ENCODE measurements at places on chromosomes 5 and 9.

DNA sequence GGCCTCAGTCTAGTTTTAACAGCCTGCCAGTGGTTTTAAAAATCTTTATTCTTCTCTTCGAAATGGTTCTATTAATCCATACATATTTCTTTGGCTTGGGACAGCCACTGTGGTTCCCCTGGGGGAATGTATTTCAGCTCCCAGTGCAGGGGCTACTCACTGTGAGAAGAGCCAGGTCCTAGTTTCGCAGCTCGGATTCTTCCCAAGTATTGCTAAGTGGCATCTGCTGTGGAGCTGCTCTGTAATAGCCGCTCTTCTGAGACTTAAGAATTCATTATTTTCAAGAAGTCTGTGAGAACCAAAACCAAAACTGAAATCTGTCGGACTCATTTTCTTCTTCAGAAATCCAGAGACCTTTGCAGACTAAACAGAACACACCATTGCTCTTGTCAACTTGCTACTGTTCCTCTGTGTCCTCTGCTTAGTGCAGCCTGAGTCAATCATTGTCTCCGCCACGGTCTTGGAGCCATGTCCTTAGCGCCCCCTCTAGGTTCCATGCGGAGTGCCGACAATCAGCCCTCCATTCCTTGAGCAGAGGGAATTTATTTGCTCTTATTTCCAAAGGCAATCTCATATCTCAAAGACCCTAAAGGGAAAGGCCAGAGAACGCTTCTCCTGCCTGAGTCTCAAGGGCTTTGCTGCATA is 478.2 kb downstream of the SPATA31D1 start:
- DNase-seq = no peak
- no peaks in the 10 kb centered on the region for H3K4me1 ChIP-seq
- no peaks in the 10 kb centered on the region for H3K27me3 ChIP-seq
- no peak overlapping the region for H3K27ac ChIP-seq
- H3K4me3 ChIP-seq = no peak overlapping the region
- no peaks in the 10 kb centered on the region for H3K36me3 ChIP-seq

- no peaks in the 10 kb centered on the region for H3K36me3 ChIP-seq
- DNase-seq = no peak
- no peak overlapping the region for H3K4me3 ChIP-seq
- H3K27ac ChIP-seq = no peak overlapping the region
Observed at GRCh38 chr5:76379316-76379715, 23.8 kb upstream of the IQGAP2 start.

GRCh38 chr5:93225748-93226147 is 355.3 kb downstream of the NR2F1-AS1 start:
- no peak overlapping the region for H3K27ac ChIP-seq
- H3K4me1 ChIP-seq = no peaks in the 10 kb centered on the region
- no peak overlapping the region for H3K4me3 ChIP-seq
- no peaks in the 10 kb centered on the region for H3K36me3 ChIP-seq
- DNase-seq = no peak
- H3K27me3 ChIP-seq = no peaks in the 10 kb centered on the region

DNA sequence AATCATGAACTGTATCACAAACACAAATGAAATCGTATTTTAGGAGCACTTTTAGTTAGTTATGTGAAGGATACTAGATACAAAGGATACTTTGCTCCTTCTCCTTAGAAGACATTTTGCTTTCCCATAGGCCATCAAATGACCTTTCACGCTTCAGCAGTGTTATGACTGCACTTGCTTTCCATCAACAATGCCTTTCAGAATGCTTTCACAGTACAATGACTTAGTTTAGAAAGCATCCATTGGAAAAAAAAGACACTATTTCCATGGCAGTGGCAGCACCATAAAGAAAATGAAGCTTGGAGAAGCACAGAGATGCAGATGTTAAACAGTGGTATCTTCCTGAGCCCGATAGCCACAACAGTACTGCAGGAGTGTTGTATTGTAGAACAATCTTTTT is 203.9 kb downstream of the PCSK1 start:
- no peaks in the 10 kb centered on the region for H3K4me1 ChIP-seq
- DNase-seq = no peak
- H3K4me3 ChIP-seq = no peak overlapping the region
- no peaks in the 10 kb centered on the region for H3K27me3 ChIP-seq
- no peaks in the 10 kb centered on the region for H3K36me3 ChIP-seq

- DNase-seq = no peak
- no peaks in the 10 kb centered on the region for H3K4me1 ChIP-seq
- no peaks in the 10 kb centered on the region for H3K27me3 ChIP-seq
- no peaks in the 10 kb centered on the region for H3K36me3 ChIP-seq
Observed at GRCh38 chr5:137286025-137286610, 213.0 kb downstream of the SPOCK1 start.

DNA sequence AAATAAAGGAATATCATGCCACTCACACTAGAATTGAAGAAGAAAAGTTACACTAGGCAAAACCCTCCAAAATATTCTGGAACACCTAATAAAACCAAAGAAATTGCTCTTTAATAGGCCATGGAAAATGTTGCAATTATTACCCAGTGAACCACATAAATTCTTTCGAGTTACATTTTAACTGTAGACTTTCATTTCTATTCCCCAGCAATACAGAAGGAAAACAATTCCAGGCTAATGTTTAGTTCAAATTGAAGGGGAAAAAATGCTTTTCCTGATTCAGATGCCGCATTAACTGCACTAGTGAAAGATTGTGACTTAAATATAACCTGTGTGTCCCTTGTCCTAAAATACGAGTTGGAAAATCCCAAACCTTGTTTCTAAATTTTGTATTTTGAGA is 439.3 kb upstream of the ADAMTS16 start:
- no peaks in the 10 kb centered on the region for H3K27me3 ChIP-seq
- no peaks in the 10 kb centered on the region for H3K4me1 ChIP-seq
- DNase-seq = no peak
- H3K36me3 ChIP-seq = no peaks in the 10 kb centered on the region

DNA sequence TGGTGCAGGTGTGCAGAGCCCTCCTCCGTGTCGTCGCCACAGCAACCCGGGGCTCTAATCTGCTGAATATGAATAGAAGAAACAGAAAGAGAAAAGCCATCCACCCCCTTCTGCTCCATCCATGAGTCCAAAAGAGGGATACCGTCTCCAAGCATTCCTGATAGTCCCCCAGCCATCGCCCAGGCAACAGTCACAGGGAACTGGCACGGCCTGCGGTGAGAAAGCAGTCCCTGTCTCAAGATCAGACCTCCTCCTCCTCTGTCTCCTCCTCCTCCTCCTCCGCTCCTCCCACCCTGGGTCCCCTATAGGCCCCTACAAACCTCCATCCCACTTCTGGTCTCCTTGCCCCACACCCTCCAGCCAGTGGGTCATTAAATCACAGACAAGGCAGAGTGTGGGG is 308.1 kb upstream of the MPDZ start:
- no peak for DNase-seq
- H3K27ac ChIP-seq = no peak overlapping the region
- H3K4me3 ChIP-seq = no peak overlapping the region
- no peaks in the 10 kb centered on the region for H3K4me1 ChIP-seq
- H3K27me3 ChIP-seq = no peaks in the 10 kb centered on the region

DNA sequence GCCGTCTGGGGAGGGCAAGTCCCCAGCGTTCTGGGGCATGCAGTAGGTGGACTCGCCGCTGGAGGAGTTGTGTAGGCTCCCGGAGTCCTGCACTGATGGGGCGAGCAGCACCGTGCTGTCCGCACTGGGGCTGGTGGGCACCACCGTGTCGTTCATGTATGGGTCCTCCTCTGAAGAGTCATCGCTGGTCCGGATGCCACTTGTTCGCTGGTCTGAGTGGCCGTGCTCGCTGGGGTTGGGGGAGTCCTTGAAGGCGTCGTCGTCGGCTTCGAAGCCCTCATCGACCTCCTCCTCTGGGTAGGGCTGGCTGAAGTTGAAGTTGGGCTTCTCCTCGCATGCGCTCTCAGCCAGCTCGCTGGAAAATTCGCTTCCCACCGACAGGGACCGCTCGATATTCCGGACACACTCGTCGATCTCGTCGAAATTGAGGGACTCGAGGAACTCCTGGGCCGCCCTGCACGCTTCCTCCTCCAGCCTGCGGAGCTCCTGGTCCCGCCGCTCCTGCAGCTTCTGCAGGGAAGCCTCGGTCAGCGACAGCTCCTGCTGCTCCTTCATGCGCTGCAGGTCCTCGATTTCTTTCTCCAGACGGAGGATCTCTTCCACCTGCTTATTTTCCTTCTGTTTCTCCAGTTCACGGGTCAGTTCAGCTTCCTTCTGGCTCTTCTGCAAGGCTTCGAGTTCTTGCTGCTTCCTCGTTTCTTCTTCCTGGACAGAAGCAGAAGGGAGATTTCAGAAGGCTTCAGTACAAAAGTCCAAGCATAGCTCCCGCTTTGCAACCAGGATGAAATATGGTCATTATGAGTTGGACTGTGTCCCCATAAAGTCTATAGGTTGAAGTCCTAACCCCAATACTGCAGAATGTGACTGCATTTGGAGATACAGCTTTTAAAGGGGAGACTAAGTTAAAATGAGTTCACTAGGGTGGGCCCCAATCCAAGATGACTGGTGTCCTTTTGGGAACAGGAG is 84.6 kb upstream of the RETREG1 start:
- no peaks in the 10 kb centered on the region for H3K4me1 ChIP-seq
- no peak overlapping the region for H3K27ac ChIP-seq
- no peak for DNase-seq
- no peaks in the 10 kb centered on the region for H3K36me3 ChIP-seq
- no peaks in the 10 kb centered on the region for H3K27me3 ChIP-seq

DNA sequence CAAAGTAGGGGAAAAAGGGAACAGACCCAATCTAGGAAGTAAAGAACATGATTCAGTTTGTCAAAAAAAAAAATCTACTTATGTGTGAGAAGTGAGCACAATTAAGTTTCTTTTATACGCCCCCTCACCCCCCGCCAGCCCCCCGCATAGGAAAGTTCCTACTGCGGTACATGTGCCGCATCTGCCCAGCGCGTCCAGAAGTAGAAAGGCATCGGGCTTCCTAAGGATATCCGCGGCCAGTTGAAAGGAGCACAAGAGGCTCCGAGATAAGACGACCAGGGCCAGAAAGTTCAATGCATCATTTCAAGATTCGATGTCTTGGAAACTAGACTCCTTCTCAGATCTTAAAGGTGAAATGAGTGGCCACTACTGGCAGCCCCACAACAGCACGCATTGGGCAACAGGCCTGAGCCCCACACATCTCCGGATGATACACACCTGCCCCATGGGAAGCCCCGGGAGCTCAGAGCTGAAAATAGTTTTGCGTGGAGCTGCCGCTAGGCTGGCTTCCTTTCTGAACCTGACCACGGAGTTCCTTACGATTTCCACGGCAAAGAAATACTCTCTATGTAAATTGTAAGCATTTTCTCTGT is 203.9 kb downstream of the RAB3C start:
- no peaks in the 10 kb centered on the region for H3K27me3 ChIP-seq
- H3K4me1 ChIP-seq = no peaks in the 10 kb centered on the region
- no peak for DNase-seq
- no peak overlapping the region for H3K4me3 ChIP-seq
- H3K36me3 ChIP-seq = no peaks in the 10 kb centered on the region
- no peak overlapping the region for H3K27ac ChIP-seq

DNA sequence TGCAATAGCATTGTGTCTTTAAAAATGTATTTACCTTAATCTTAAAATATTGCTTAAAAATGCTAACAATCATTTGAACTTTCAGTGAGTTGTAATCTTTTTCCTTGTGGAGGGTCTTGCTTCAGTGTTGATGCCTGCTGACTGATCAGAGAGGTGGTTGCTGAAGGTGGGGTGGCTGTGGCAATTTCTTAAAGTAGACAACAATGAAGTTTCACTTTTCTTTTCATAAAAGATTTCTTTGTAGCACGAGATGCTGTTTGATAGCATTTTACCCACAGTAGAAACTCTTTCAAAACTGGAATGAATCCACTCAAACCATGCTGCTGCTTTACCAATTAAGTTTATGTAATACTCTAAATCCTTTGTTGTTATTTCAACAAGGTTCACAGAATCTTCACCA is 50.8 kb downstream of the NR3C1 start:
- peak overlapping the region; percentile 36 for H3K27ac ChIP-seq
- peak overlapping the region; percentile 40 for H3K4me3 ChIP-seq
- peaks cover 66% of the 10 kb centered on the region for H3K4me1 ChIP-seq
- H3K36me3 ChIP-seq = no peaks in the 10 kb centered on the region
- H3K27me3 ChIP-seq = no peaks in the 10 kb centered on the region

DNA sequence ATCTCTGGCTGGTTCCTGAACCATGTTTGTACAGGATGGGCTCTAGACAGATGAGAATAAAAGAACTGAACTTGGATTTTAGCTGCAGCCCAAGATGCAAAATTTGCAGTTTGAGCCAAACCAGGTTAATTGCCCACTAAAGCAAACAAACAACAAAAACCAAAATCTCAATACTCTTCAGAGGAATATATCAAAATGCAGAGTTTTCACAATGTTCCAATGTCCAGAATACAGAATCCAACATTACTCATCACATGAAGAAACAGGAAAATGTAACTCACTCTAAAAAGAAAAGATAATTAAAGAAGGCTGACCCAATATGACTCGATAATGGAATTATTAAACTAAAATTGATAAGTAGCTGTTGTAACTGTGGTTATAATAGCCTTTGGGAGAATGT is 20.4 kb downstream of the FOXI1 start:
- no peak overlapping the region for H3K27ac ChIP-seq
- DNase-seq = no peak
- H3K4me3 ChIP-seq = no peak overlapping the region
- no peaks in the 10 kb centered on the region for H3K4me1 ChIP-seq

DNA sequence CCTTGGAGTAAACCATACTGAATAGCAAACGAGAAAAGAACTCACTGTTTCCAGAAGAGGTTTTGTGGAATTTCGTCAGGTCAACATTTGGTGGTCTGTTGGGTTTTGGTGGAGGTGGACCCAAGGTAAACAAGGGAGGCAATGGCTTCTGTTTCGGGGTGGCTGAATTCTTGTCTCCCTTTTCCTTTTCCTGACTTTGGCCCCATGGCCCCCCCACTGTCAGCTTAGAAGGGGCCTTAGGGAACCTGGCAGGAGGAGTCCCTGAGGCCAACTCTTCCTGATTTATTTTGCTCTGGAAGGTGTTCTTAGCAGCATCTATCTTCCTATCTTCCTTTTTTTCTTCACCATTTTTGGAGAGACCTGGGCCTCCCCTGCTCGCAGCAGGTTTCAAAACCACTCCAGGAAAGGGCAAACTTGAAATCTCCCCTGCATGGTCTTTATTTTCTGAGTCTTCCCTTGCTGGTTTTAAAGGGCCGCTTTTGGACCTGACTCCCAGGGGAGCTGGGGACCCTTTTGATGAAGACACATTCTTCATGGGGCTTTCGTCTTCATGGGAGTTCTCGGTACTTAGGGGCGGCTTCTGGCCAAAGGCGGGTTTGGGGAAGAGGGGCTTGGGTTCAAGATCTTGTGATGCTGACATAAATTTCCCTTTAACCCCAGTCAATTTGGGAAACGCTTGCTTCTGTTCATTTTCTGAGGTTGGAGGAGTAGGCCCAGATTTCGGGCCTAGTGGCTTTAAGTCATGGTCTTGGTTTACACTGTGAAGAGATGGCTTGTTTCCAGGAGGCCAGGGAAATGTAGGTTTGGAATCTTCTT is 17.4 kb downstream of the FYB1 start:
- DNase-seq = no peak
- H3K4me1 ChIP-seq = peaks cover 45% of the 10 kb centered on the region
- peak overlapping the region; percentile 82 for H3K4me3 ChIP-seq

- no peak overlapping the region for H3K4me3 ChIP-seq
- H3K4me1 ChIP-seq = no peaks in the 10 kb centered on the region
- no peaks in the 10 kb centered on the region for H3K36me3 ChIP-seq
- no peaks in the 10 kb centered on the region for H3K27me3 ChIP-seq
- DNase-seq = no peak
Observed at GRCh38 chr9:16970321-16970720, 99.9 kb upstream of the BNC2 start.

- no peak overlapping the region for H3K27ac ChIP-seq
- DNase-seq = no peak
- no peaks in the 10 kb centered on the region for H3K4me1 ChIP-seq
- no peak overlapping the region for H3K4me3 ChIP-seq
- H3K36me3 ChIP-seq = no peaks in the 10 kb centered on the region
Observed at GRCh38 chr5:5278815-5279381, 138.8 kb downstream of the ADAMTS16 start.
